ENCODE measurements at places on chromosomes 16 and 17.

- no peak for DNase-seq
Measured at GRCh38 chr17:53570731-53571130, 252.0 kb upstream of the KIF2B start.

- no peak for DNase-seq
Measured at GRCh38 chr17:77508047-77508715, 367.4 kb downstream of the SEC14L1 start.

- no peak for DNase-seq
Measured at GRCh38 chr17:80153004-80153403, 6.1 kb upstream of the EIF4A3 start.

- DNase-seq = no peak
Measured at GRCh38 chr17:73588301-73588846, 55.9 kb downstream of the SDK2 start.

DNA sequence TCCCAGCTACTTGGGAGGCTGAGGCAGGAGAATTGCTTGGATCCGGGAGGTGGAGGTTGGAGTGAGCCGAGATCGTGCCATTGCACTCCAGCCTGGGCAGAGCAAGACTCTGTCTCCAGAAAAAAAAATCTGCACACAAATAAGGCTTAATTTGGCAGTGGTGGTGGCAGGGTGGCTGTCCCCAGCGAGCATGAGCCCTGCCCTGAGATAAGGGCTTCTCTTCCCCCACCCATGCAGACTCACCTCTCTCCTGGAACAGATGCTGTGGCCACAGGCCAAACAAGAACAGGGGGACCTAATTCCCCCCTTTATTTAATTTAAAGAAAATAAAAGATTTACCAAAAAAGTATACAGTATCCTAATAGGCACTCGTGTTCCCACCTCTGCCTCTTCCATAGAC, 157.2 kb downstream of the RAB11FIP4 start:
- DNase-seq = no peak

DNA sequence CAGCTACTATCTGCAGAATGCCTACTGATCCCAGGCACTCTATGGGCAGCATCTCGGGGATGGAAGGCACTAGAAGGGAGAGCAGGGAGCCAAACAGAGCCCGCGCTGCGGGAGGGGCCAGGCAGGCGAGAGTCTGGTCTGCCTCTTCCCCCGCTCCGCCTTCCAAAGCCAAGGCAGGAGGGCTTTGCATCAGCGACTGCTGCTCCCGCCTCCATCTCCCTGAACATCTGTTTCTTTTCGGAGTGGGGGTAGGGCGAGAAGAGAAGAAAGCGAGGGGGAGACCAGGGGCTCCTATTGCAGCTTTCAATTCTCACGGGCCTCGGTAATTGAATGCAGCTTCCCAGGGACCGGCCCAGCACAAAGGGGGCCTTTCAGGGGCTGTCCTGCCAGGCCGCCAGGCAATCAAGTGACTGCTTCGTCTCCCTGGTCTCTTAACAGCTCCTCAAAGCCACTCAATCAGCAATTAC, 31.4 kb upstream of the CDC42EP4 start:
- no peak for DNase-seq

- no peak for DNase-seq
Measured at GRCh38 chr17:35192708-35193107, 1.5 kb downstream of the SLC35G3 start.

DNA sequence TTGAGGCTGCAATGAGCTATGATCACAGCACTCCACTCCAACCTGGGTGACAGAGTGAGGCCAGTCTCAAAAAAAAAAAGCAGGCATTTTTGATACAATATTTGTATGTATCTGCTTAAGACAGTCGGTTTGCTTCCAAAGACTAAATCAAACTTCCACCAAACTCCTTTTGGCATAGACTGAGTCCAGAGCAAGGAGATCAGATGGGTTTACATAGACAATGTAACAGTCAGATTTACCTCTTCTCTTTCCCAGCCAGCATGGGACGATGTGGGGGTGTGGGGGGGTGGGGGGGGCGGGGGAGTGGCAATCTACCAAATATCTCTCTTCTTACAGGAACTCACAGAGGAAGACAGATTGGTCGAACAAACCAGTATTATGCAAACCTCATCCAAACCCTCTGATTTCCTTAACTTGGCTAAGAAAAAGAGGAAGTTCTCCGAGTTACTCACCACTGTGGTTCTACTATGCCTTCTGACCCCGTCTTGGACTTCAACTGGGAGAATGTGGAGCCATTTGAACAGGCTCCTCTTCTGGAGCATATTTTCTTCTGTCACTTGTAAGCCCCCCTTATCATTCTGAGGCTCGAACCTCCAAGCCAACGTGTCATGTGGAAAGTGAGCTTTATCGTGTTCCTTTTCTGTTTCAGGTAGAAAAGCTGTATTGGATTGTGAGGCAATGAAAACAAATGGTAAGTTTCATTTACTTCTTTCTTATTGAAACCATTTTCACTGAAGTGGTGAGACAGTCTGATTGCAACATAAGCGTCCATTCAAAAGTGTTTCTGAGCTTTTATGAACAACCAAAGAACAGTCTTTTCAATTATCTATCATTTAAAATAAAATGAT, at the start of gene MILR1:
Gene MILR1 (plus strand): TSS at position 451 of the 848 bp plus-strand sequence. CDS start 54 bp downstream, at position 505.
- DNase-seq = no peak

DNA sequence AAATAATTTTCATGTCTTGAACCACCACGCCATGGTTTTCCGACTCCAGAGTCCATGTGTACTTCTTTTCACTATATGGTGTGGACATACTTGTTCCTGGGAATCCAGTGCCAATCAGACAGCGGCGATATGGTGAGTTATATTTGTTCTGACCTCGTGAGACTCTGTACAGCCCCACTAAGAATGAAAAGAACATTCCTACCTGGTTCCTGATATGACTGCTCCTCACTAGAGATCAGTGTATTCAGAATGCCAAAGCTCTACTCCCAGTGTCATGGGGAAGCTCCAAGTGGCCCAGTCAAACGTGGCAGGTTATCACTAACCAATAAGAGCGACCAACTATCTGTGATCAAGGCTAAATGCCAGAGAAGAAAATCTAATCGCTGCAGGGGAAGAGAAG, 6.1 kb downstream of the C16orf46 start:
- no peak for DNase-seq

- DNase-seq = no peak
Measured at GRCh38 chr16:17149904-17150483, 320.8 kb downstream of the XYLT1 start.

DNA sequence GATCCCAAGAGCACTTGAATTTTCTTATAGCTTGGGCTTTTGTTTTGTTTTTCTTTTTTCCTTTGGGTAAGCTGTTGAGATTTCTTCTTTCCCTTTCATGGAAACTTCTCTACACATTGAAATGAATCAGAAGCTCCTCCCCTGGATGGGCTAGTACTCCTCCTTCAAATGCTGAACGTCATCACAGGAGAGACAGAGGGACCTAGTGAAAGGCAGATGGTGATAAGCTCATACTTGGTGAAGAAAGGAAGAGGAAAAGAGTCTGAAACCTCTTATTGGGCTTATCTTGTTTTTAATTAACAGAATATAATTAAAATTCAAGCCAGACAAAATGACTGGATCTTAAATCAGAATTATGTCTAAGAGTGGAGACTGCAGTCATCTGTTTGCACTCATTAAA, 147.3 kb downstream of the SNX11 start:
- DNase-seq = no peak

GRCh38 chr16:49554681-49555080, 181.1 kb downstream of the C16orf78 start:
- no peak for DNase-seq

GRCh38 chr16:23952128-23952970, 116.6 kb downstream of the PRKCB start:
- no peak for DNase-seq

- DNase-seq = no peak
Measured at GRCh38 chr17:30376621-30377452, 1.9 kb upstream of the CPD start.

DNA sequence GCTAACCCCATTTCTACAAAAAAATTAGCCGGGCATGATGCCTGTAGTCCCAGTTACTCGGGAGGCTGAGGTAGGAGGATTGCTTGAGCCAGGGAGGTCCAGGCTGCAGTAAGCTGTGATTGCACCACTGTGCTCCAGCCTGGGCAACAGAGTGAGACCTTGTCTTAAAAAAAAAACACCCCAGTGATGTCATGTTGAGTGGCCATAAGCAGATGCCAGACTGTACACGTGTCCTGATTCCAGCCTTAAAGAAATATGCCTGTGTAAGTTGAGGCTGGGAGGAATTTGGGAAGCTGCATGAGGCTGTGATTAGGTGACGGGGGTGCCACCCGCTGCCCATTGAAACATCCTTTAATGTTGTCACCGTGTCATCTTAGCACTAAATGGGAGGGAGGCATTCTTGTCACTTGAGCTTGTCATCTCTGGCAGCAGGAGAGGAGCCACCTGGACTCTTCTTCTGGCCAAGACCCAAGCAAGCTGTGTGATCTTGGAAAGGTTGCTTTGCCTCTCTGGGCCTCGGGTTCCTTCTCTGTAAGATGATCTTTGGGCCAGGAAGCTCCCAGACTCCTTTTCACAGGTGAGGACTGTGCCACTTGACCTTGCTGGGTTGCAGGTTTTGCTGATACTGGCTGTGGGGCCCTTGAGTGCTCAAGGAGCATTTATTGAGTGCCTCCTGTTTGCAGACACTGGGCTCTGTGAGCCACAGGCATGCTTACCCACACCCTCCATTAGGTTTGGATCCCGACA, 98.3 kb upstream of the CIBAR2 start:
- DNase-seq = no peak

GRCh38 chr17:42659079-42659931, at the start of gene TUBG2:
TSS of gene TUBG2 (plus strand) at chr17:42659284. CDS start at chr17:42659504, 220 bp downstream.
- peak; percentile 67 for DNase-seq

DNA sequence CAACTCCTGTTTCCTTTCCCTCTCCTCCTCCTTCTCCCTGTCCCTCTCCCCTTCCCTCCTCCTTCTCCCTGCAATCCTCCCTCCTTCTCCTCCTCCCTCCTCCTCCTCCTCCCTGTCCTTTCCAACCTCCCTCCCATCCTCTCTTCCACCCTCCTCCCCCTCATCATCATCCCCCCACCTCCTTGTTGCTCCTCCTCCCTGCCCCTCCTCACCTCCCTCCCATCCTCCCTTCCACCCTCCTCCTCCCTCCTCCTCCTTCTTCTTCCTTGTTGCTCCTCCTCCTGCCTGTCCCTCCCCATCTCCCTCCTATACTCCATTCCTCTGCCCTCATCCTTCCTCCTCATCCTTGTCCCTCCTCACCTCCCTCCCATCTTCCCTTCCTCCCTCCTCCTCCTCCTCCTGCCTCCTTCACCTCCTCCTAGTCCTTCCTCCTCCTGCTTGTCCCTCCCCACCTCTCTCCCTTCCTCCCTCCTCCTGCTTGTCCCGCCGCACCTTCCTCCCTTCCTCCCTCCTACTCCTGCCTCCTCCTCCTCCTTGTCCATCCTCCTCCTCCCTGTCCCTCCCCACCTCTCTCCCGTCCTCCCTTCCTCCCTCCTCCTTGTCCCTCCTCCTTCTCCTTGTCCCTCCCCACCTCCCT, 222.5 kb downstream of the IRF8 start:
- no peak for DNase-seq

GRCh38 chr16:54335230-54335629, 48.6 kb upstream of the IRX3 start:
- DNase-seq = no peak

- no peak for DNase-seq
Measured at GRCh38 chr16:27460213-27460612, 58.2 kb downstream of the IL21R start.

DNA sequence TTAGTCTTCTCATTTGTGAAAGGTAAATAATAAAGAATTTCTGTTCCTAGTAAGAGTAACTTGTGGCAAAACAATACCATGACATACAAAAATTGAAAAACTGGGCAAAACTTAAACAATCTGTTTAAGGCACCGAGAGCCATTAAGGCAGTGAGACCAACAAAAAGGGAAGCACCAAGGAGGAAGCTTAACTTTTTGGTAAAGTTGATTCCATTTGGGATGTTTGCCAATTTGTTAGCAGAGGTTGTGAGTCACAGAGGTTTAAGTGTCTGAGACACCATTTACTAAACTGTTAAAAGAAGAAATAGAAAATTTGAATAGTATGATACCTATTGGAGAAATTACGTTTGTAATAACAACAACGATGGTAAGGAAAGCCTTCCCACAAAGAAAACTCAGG, 4.9 kb downstream of the SLC35G3 start:
- no peak for DNase-seq

DNA sequence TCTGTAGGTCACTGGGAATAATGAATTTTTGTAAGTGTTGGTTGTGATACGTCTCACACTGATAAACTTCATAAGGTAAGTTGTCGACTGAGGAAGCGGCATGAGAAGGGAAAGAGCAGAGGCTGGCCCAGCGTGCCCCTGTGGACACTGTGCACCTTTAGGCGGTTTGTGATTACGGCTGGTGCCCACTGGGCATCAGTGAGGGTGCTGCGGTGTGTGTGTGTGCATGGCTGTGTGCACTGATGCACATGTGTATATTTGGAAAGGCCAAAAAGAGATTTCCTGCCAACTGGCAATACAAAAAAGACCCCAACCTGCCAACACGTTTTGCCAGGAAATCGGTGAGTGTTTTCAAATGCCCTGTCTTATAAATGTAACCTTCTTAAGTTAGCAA, 11.9 kb downstream of the IRF8 start:
- no peak for DNase-seq

DNA sequence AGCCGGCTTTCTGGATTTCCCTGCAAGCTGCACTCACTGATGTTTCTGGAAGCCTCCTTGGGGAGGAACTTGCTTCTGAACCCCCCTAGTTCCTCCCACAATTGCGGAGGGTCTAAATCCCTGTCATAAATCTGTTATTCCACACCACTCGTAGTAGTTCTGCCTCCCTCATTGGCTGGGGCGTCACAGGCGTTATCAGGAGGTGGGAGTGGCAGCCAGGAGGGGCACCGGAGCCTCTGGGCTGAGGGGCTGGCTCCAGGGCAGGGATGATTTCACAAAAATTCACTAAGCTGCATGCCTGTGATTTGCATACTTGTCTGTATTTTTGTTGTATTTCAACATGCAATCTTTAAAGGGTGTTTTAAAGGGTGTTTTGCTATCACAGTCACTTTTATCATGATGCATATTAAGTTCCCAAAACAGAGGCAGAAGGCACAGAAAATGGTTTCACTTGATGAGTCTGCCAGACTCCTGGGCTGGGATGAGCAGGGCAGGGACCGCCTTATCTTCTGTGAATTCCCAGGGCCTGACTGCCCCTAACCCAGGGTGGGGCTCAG, 176.2 kb upstream of the FOXF1 start:
- DNase-seq = no peak
